Activated T-cell treated with anti-CD3 and anti-CD28 coated beads, Interleukin-2, amount 50 U/mL, for 72 hours (primary cell): ENCODE measurements at places on chromosomes 12 and 14. TPM values are rescaled to one million over a fixed set of nuclear protein-coding genes. Genes with fewer than 3 reads are reported as not detected.

The VDR gene
- 224 TPM for total RNA-seq

The ARHGEF25 gene
- 2.8 TPM for total RNA-seq

The TPPP2 gene
- total RNA-seq, result not detected

The CLEC7A gene
- not detected for total RNA-seq

The TAS2R50 gene
- 1.2 TPM for total RNA-seq

The EIF2S3B gene
- total RNA-seq, result 0.63 TPM

The CCDC177 gene
- not detected for total RNA-seq

- DNase-seq, result no peak
- no peak overlapping the region for H3K27ac ChIP-seq
- H3K36me3 ChIP-seq, result no peaks in the 10 kb centered on the region
- no peak overlapping the region for H3K4me3 ChIP-seq
- peaks cover 19% of the 10 kb centered on the region for H3K27me3 ChIP-seq
Observed at GRCh38 chr12:15505616-15506015, 183.3 kb downstream of the PTPRO start.

DNA sequence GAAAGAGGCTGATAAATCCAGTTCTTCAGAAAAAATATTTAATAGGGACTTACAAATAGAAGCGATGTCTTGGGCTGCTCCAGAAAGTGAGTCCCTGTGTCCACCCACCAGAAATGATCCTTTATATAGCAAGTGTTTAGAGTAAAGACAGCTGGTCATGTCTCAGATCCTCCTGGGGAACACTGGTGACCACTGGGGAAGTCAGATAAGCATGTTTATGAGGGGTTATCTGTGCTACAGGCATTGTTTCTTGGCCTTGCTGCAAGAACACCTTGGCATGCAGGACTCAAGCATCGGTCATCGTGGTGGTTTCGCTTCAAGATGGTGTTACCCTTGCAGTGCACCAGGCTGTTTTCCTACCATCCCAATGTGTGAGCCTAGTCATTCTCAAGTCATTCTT, 27.2 kb downstream of the CPM start:
- H3K4me1 ChIP-seq, result peaks cover 12% of the 10 kb centered on the region
- H3K27me3 ChIP-seq, result peaks cover 24% of the 10 kb centered on the region
- no peaks in the 10 kb centered on the region for H3K36me3 ChIP-seq
- DNase-seq, result no peak
- no peak overlapping the region for H3K4me3 ChIP-seq

- no peaks in the 10 kb centered on the region for H3K27me3 ChIP-seq
- no peaks in the 10 kb centered on the region for H3K4me1 ChIP-seq
- no peak for DNase-seq
- no peak overlapping the region for H3K27ac ChIP-seq
- no peak overlapping the region for H3K4me3 ChIP-seq
Observed at GRCh38 chr14:59360923-59361794, 104.0 kb downstream of the GPR135 start.

- H3K27me3 ChIP-seq, result no peaks in the 10 kb centered on the region
- peaks cover 61% of the 10 kb centered on the region for H3K4me1 ChIP-seq
- DNase-seq, result no peak
- peak overlapping the region; percentile 14 for H3K27ac ChIP-seq
- no peak overlapping the region for H3K4me3 ChIP-seq
Observed at GRCh38 chr12:46253544-46254162, 15.2 kb downstream of the SLC38A1 start.

DNA sequence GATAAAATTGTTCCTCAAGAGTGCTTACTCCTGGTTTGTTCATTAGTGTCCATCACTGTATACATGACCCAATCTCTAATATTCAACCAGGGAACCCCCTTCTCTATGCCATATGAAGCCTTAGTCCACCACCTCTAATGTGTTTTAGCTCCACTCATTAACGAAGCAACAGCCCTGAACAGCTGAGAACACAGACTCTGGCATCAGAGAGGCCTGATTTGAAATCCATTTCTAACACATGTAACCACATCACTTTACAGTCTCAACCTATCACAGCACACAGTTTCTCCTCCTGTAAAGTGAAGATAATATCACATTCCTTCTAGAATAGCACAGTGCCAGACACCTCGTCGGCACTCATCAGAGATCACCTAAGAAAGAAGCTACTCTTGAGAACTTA, 64.3 kb downstream of the C2CD5 start:
- no peak for DNase-seq
- H3K4me3 ChIP-seq, result no peak overlapping the region
- no peaks in the 10 kb centered on the region for H3K27me3 ChIP-seq
- H3K4me1 ChIP-seq, result peaks cover 17% of the 10 kb centered on the region

- H3K27ac ChIP-seq, result no peak overlapping the region
- H3K4me3 ChIP-seq, result no peak overlapping the region
- no peaks in the 10 kb centered on the region for H3K4me1 ChIP-seq
- no peak for DNase-seq
- no peaks in the 10 kb centered on the region for H3K36me3 ChIP-seq
Observed at GRCh38 chr14:51079489-51079888, 15.4 kb downstream of the TRIM9 start.

DNA sequence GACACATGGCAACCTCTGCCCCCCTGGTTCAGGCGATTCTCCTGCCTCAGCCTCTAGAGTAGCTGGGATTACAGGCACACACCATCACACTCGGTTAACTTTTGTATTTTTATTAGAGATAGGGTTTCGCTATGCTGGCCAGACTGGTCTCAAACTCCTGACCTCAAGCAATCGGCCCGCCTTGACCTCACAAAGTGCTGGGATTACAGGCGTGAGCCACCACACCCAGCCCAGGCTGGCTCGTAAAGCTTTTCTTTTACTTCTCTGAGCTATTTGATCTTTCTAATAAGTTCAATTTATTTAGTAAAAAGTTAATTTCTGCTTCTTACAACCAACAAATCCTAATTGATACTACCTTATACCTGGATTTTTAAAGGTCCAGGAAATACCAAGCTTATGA, 127.4 kb upstream of the KRR1 start:
- H3K27ac ChIP-seq, result no peak overlapping the region
- H3K4me1 ChIP-seq, result peaks cover 49% of the 10 kb centered on the region
- H3K27me3 ChIP-seq, result peaks cover 50% of the 10 kb centered on the region
- no peak for DNase-seq
- no peak overlapping the region for H3K4me3 ChIP-seq

GRCh38 chr14:23366426-23366921, 1.5 kb upstream of the EFS start:
- DNase-seq, result no peak
- H3K27me3 ChIP-seq, result peaks cover 35% of the 10 kb centered on the region
- no peaks in the 10 kb centered on the region for H3K36me3 ChIP-seq
- no peak overlapping the region for H3K27ac ChIP-seq
- no peak overlapping the region for H3K4me3 ChIP-seq

DNA sequence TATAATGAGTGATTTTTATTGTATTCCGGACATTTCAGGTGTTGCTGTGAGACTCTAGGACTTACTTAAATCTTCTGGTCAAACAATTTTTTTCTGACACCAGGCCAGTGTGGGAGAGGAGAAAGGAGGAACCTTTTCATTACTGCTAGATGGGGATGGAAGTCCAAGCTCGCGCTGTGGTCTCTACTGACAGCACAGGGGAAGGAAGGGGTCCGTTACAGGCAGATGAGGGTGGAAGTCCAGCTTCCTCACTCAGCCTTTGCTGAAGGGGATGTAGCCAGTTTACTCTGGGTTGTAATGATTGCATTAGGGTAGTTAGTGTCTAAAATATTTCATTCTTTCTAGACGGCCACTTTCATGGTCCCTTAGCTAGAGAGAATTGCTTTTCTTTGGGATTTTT, 26.3 kb upstream of the ST8SIA1 start:
- H3K4me1 ChIP-seq, result no peaks in the 10 kb centered on the region
- H3K27me3 ChIP-seq, result no peaks in the 10 kb centered on the region
- H3K4me3 ChIP-seq, result no peak overlapping the region
- no peaks in the 10 kb centered on the region for H3K36me3 ChIP-seq
- no peak overlapping the region for H3K27ac ChIP-seq

- no peaks in the 10 kb centered on the region for H3K27me3 ChIP-seq
- no peak overlapping the region for H3K27ac ChIP-seq
- H3K36me3 ChIP-seq, result no peaks in the 10 kb centered on the region
- DNase-seq, result no peak
Observed at GRCh38 chr14:104187931-104188726, 49.7 kb downstream of the KIF26A start.

DNA sequence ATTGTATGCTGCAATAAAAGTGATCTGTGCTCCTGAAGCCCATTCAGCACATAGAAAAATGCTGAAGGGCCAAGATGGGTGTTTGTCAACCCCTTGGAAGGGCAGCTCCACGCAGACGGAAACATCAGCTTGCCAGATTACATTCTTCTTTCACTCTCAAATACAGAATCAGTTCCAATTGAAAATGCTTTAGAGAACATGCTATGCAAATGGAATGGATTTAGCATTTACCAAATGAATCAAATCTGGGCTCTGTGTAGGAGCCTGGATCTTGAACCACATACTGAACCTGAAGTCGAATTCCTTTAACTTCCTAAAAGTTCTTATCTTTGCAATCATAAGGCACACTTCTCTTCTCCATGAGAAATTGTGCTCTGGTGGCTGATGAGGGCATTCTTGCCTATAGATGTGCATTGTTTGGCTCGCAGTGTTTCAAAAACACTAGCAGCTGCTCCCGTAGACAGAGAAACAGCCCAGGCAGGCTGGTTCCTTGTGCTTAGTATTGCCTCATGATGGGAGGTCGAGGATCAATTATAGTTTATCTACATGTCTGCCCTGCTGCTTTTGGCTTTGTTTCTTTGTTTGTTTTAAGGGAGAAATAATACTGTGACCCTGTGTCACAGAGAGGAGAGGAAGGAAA, 489.8 kb upstream of the FLRT2 start:
- DNase-seq, result no peak
- H3K4me1 ChIP-seq, result no peaks in the 10 kb centered on the region
- no peak overlapping the region for H3K4me3 ChIP-seq
- no peak overlapping the region for H3K27ac ChIP-seq

DNA sequence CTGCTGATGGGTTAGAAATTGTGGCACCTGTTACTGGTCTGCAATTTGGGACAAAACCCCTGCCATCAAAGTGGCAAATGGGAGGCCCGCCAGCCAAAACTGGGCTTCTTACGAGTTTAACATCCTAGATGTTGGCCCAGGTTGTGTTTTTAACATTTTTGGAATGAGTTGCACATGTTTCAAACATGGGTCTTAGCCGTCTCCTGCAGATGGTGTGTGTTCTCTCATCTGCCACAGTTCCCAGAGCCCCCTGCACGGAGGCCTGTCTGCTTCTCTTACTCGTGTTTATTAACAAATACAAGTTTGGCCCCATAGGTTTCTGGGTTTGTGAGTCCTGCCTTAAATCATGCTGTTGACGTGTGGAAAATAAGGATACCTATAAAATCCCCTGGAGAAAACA, 46.5 kb downstream of the CACNA2D4 start:
- no peak overlapping the region for H3K27ac ChIP-seq
- H3K36me3 ChIP-seq, result peaks cover 3% of the 10 kb centered on the region
- no peak overlapping the region for H3K4me3 ChIP-seq
- peaks cover 14% of the 10 kb centered on the region for H3K27me3 ChIP-seq
- no peaks in the 10 kb centered on the region for H3K4me1 ChIP-seq

GRCh38 chr14:94373708-94374107, 14.7 kb downstream of the SERPINA1 start:
- DNase-seq, result no peak
- peaks cover 2% of the 10 kb centered on the region for H3K36me3 ChIP-seq
- no peak overlapping the region for H3K4me3 ChIP-seq
- H3K27me3 ChIP-seq, result peaks cover 6% of the 10 kb centered on the region
- H3K4me1 ChIP-seq, result peaks cover 1% of the 10 kb centered on the region

GRCh38 chr14:88286309-88286708, 36.8 kb downstream of the KCNK10 start:
- H3K27me3 ChIP-seq, result peaks cover 22% of the 10 kb centered on the region
- no peaks in the 10 kb centered on the region for H3K4me1 ChIP-seq
- no peak overlapping the region for H3K4me3 ChIP-seq
- no peaks in the 10 kb centered on the region for H3K36me3 ChIP-seq
- no peak for DNase-seq

DNA sequence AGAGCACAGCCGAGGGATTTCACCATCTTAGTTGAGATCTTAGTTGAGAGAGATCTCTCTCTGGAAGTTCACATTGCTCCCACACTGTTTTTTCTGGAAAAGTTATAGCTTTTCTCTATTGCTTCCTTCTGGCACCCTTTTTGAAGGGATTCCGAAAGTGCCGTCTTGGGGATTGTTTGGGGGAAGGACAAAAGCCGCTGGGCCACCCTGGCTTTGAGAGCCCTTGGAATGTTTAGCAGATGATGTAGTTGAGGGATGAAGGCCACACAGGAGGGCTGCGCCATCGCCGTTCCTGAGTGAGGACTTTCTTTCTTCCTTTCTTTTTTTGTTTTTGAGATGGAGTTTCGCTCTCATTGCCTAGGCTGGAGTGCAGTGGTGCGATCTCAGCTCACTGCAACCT, 17.7 kb downstream of the PLEKHG3 start:
- peaks cover 42% of the 10 kb centered on the region for H3K4me1 ChIP-seq
- no peak overlapping the region for H3K4me3 ChIP-seq
- H3K27me3 ChIP-seq, result no peaks in the 10 kb centered on the region
- no peak for DNase-seq

DNA sequence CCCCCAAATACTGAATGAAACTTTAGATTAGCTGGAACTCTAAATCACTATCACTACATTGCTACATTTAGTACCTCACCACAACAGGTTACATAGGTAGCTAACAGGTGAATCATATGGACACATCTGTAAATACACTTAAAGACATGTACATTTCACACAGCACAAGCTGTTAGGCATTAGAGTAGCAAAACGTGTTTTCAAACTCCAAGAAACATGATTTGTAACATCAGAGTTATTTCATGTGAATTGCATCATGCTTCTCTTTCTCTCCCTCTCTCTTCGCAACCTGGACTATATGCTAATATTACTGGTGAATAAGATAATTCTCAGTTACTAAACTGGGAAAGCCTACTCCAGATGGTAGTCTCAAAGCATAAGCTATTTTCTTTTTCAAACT, 4.3 kb downstream of the SEL1L start:
- H3K4me3 ChIP-seq, result peak overlapping the region; percentile 54
- H3K36me3 ChIP-seq, result peaks cover 16% of the 10 kb centered on the region
- H3K27ac ChIP-seq, result peak overlapping the region; percentile 99
- H3K27me3 ChIP-seq, result no peaks in the 10 kb centered on the region
- H3K4me1 ChIP-seq, result peaks cover 68% of the 10 kb centered on the region

GRCh38 chr14:21298358-21298757, 18.5 kb downstream of the RPGRIP1 start:
- no peak for DNase-seq
- no peak overlapping the region for H3K27ac ChIP-seq
- no peaks in the 10 kb centered on the region for H3K36me3 ChIP-seq
- no peaks in the 10 kb centered on the region for H3K27me3 ChIP-seq
- no peak overlapping the region for H3K4me3 ChIP-seq

DNA sequence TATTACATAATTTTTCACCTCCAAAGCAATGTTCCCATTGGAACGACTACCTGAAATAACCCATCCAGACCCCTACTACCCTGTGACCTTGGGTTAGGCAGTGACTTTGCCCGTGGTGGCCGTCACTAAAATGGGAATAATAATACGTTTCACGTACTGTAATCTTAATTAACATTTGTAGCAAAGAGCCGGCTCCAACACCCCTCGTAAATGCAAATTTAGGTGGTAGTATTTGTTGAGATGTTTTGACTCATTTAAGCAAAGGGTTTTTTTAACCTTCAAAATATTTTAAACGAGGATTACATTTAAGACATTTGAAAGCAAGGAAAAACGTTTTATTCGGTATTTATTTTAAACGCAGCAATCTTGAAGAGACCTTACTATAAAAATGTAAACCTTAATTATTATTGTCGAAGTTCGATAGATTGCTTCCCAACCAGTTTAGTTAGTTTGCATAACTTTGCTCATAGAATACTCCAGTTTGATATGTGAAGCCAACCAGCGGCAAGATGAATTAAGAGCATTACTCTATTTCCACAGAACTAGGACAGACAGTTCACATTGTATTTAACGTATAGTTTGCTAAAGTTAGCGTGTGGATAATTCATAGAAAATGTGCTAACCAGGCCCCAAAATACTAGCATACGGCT, 1.4 kb upstream of the ARID2 start:
- peak overlapping the region; percentile 95 for H3K4me3 ChIP-seq
- peak overlapping the region; percentile 100 for H3K27ac ChIP-seq
- no peaks in the 10 kb centered on the region for H3K27me3 ChIP-seq
- H3K4me1 ChIP-seq, result peaks cover 22% of the 10 kb centered on the region
